Hematopoietic multipotent progenitor cell treated with erythropoietin and hydrocortisone succinate and interleukin-3 and kit ligand, for 15 days (in vitro differentiated cells): ENCODE measurements at places on chromosomes 11 and 22.

GRCh38 chr22:50313600-50313999 is 6.2 kb upstream of the PLXNB2 start:
- no peak for DNase-seq

GRCh38 chr11:102807921-102808320 is 10.0 kb upstream of the MMP1 start:
- DNase-seq: peak; percentile 17

- no peak for DNase-seq
Measured at GRCh38 chr11:4019891-4020290, 74.7 kb upstream of the RRM1 start.

- no peak for DNase-seq
Measured at GRCh38 chr22:43643387-43643786, 168.7 kb downstream of the EFCAB6 start.

GRCh38 chr11:64085906-64086257 is 50.2 kb downstream of the FLRT1 start:
- no peak for DNase-seq

DNA sequence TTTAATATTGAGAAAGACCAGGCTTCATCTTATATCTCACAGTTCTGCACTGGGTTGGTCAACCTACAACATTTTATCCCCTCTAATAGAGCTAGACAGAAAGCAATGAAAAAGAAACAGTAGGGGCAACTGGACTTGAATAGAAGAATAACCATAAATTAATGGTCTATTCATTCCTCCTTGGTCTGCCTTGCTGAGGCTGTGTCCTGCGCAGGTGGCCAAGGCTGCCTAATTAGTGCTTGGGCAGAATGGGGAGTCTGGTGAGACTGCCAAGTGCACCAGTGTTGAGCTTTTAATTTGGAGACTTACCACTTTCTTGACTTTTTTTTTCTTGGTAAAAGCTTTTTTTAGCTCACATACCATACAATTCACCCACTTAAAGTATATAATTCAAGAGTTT is 35.0 kb upstream of the SPON1 start:
- no peak for DNase-seq

DNA sequence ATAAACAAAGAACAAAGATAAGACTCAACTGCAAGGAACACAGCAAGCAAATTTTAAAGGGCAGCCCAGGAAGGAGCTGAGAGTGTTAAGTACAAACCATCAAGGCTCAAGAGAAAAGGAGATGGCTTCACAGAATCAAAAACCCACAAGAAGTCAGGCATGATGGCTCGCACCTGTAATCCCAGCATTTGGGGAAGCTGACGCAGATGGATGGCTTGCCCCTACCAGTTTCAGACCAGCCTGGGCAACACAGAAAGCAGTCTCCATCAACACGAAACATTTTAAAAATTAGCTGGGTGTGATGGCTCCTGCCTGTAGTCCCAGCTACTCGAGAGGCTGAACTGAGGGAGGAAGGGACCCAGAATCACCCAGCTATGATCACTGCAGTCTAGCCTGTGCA is 32.6 kb downstream of the MAPK1 start:
- DNase-seq: no peak

DNA sequence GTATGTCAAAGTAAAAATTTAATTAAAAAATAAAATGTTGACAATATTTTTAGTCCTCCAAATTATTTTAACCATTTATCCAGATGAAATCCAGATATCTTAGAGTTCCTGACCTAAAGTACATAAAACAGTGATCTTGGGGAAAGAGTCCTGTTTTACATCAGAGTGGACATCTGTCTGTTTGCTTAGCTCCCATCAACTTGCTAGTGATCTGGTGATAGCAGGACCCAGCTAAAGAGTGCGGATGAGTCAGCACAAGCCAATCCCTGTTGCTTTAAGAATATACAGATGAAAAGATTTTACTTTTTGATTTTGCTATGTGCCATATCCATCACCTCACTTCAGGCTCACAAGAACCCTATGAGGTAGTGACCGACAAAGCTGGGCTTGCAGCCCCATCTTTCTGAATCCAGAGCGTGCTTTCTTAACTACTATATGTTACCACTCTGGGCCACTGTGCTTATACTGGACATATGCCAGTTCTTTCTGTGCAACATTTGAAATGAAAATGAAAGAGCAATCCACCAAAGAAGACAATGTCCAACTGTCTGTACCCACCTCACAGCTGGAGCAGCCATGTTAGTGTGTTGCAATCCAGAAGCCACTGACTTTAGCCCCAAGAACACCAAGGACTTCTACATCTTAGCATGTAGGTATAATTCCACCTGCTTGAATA is 167.6 kb upstream of the SESN3 start:
- no peak for DNase-seq

DNA sequence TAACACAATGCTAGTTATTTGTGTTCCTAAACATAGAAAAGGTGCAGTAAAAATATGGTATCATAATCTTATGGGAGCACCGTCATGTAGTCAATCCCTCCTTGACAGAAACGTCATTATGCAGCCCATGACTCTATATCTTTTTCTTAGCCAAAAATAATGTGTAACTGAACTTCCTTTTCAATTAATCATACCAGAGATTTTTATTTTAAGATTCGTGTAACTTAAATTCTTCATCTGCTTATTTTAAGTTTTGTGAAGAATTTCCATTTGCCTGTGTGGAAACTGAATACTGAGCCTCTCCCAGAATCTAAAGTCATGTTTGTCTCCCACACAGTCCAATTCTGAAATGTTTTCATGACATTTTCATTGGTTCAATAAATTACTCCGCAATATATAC is 699.1 kb downstream of the KCNA4 start:
- no peak for DNase-seq

DNA sequence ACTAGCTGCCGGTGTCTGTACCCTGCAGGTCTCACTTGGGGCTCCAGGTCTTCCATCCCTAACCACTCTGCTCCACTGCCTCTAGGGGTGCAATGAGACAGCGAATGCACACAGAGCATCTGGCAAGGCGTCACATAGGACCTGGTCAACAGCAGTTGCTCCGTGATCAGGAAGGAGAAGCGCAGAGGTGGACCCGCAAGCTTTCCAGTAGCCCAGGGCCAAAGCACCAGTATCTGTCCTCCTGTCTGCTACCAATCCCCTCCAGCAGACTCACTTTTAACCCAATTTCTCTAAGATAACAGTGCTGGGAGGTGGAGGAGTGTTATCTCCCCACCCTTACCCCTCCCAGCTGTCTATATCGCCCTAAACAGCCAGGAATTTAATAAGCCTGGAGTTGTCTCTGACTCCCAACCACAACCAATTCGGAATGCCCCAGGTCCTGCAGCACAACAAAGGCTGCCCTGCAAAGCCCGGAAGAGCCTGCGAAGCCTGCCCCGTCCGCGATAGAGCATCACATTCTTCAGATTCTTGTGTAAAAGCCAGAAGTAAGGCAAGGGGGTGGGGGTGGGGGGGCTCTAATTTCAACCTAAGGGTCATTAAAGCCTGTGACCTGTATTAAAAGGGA is 19.3 kb downstream of the MYH9 start:
- DNase-seq: peak; percentile 92

DNA sequence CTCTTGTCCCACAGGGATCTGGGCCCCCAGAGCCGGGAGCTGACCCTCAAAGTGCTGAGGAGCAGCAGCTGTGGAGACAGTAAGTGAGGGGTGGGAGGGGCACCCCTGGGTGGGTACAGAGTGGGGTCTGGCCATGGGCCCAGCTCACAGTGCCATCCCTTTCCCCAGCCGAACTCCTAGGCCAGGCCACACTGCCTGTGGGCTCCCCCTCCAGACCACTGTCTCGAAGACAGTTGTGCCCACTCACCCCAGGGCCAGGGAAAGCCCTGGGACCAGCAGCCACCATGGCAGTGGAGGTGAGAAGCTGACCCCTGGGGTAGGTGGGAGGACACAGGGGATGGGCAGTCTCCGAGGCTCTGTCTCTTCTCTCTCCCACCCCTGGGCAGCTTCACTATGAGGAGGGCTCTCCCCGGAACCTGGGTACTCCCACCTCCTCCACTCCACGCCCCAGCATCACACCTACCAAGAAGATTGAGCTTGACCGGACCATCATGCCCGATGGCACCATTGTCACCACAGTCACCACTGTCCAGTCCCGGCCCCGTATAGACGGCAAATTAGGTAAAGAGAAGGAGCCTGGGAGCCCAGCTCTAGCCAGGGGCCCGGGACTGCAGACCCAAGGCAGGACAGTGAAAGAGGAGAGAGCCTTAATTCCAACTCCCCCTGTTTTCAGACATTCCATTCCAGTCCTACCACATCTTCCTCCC is 5.3 kb downstream of the C2CD2L start:
- no peak for DNase-seq

GRCh38 chr22:17085277-17086181 is 729 bp downstream of the IL17RA start:
- no peak for DNase-seq

GRCh38 chr11:103907548-103908455 is 128.6 kb upstream of the DDI1 start:
- DNase-seq: no peak

- no peak for DNase-seq
Measured at GRCh38 chr22:20542055-20542454, 34.6 kb downstream of the MED15 start.

GRCh38 chr11:6757373-6757967 is 14.3 kb downstream of the OR2AG2 start:
- peak; percentile 13 for DNase-seq

DNA sequence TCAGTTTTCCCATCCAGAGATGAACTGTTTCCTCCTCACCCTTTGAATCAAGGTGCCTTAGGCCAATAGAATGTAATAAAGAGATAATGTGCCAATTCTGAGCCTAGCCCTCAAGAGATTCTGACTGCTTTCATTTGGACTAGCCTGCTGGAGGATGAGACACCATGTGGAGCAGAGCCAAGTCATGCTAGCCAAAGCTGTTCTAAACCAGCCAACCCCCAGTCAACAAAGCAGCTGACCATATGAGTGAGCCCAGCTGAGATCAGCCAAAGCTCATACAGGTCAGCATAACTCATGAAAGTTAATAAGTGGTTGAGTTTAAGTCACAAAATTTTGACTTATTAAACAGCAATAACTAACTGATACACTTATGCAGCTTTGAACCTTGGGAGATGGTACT is 66.7 kb upstream of the DBX1 start:
- no peak for DNase-seq

DNA sequence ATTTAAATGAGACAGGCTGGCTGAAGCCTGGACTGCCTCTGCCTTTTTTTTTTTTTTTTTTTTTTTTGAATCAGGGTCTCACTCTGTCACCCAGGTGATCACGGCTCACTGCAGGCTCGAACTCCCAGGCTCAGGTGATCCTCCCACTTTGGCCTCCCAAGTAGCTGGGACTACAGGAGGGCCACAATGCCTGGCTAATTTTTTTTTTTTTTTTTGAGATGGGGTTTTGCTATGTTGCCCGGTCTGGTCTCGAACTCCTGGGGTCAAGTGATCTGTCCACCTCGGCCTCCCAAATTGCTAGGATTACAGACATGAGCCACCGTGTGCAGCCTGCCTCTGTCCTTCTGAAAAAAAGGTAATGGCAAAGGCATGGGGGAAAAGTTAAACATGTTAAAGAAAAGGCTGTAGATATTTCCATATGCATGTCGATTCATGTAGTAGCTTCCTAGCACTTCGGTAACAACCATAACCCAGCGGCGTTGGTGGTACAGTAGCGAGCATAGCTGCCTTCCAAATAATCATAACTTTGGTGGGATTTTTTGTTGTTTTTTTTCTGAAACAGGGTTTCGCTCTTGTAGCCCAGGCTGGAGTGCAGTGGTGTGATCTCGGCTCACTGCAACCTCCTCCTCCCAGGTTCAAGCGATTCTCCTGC is 48.8 kb downstream of the MCHR1 start:
- DNase-seq: no peak

DNA sequence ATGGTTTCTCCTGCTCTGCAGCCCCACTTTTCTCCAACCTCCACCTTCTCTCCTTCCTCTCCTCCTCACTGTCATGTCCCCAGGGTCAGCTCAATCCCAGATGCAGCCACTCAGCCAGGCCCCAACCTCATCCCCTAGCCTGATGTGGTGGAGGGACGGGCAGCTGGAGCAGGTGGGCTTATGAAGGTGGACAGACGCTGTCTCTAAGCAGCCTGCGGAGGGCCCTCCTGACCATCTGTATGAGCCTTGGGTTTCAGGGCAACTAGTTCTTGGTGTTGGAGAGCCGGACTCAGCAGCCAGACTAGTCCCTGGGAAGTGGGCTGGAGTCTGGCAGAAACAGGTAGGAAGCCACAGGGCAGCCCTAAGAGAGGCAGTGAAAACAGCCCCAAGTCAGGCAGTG is 18.1 kb downstream of the CRYBB2 start:
- no peak for DNase-seq

- no peak for DNase-seq
Measured at GRCh38 chr22:22376352-22376706, 131.7 kb downstream of the VPREB1 start.

DNA sequence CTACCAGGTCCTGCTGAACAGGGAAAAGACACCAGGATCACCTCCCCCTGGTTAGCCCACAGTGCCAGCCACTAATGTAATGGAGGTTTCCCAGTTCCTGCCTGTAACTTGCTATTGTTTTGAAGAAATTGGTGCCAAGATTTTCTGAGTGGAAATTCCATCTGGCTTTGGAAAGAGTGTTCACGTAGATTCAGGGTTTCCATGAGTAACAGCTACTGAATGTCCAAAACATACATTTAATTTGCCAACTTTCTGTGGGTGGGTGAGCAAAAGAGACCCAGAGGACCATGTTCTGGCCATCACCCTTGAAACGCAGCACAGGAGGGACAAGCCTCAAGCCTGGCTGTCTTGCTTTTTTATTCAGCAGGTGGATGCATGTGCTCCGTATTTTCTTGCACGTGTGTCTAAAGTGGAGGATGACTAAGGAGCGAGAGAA is 8.8 kb upstream of the DKK3 start:
- no peak for DNase-seq

- DNase-seq: no peak
Measured at GRCh38 chr11:96238563-96239135, 104.3 kb downstream of the MAML2 start.

DNA sequence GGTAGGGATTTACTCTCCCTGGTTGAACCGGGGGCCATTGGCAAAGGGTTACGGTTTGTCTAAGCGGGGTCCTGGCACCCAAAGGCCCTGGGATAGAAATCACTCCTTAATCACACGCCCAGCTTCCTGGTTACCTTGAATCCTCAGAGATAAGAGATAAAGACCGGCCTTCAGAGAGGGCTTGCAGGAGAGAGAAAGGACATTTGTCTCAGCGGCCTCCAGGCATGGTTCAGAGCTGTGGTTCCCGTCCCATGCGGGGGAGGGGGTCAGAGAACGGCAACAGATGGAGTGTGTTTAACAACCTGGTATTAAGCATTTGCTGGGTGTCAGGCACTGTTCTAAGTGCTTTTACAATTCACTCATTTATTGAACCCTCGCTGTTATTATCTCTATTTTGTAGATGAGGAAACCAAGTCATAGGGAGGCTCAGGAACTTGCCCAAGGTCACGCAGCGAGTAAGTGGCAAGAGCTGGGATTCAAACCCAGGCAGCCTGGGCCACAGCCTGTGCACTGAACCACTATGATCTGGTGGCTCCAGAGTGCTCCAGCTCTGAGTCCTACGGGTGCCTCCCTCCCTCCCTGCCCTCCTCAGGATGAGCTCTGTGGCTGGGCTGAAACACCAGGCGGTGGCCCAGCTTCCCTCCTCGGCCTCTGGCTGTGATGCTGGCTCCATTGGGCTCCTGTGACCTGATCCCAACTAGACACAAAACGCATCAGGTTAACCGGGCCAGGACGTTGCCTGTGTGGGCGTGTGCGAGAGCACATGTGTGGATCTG is 18.6 kb downstream of the LRRC10B start:
- DNase-seq: no peak

GRCh38 chr11:126502159-126502558 is 146.7 kb downstream of the ST3GAL4 start:
- DNase-seq: no peak
